ENCODE measurements at places on chromosomes 11 and 22.

DNA sequence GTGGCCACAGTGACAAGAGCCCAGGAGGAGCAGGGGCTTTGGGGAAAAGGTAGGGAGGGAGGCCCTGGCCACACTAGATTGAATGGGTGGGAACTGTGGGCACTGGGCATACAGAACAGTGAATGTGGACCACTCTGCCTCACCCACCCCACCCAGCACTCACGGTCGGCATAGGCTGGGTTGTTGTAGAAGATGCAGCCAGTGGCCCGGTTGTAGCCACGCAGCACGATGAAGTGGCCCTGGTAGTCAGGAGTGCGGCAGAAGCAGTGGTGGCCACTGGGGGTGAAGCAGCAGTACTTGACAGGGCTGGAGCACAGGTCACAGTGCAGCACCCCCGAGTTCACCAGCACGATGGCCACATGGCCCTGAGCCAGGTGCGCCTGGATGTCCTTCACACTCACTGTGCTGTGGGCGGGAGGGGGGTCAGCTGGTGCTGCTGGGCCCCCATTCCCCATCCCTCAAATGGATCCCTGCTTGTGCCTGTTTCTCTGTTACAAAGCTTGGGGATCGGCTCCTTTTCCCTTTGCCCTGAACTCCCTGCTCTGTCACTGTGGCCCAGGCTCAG lies 11.2 kb downstream of the GUCD1 start:
- DNase-seq = no peak

DNA sequence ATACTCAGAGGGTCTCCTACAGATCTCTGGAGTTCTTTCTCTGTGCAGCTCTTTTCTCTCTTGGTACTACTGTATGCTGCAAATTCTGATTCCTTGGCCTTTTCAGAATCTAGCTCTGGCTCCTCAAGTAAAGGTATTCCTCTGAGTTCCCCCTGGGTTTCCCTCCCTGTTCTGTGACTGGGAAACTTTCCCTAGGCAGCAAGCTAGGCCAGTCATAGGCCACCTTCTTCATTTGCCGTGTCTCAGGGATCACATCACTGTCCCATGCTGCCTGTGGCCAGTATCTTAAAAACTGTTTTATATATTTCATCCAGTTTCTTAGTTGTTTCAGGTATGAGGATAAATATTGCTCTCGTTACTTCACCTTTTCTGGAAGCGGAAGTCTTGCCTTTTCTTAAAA lies 71.2 kb downstream of the FAM83F start:
- no peak for DNase-seq

- DNase-seq = peak; percentile 58
Observed at GRCh38 chr22:29380032-29380781, 8.2 kb downstream of the AP1B1 start.

- no peak for DNase-seq
Observed at GRCh38 chr11:119709171-119709570, 19.8 kb downstream of the NECTIN1 start.

GRCh38 chr22:30284172-30284571 lies 5.1 kb downstream of the CASTOR1 start:
- DNase-seq = no peak

- no peak for DNase-seq
Observed at GRCh38 chr11:127224276-127224675, 223.7 kb upstream of the KIRREL3 start.

GRCh38 chr11:3022982-3023381 lies 30.9 kb upstream of the NAP1L4 start:
- DNase-seq = peak; percentile 49

DNA sequence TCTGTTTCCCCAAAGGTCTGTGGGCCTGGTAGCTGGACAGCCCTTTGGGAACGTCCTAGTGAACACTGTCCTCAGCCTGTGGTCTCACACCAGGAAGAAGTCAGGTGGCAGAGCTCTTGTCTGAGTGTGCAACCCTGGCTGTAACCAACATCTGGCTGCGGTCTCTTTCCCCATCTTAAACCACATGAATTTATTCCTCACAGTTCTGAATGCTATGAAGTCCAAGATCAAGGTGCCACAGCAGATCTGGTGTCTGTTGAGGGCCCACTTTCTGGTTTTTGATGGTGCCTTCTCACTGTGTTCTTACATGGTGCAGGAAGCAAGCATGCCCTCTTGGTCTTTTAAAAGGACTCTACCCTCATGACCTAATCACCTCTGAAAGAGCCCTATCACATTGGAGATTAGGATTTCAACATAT lies 2.7 kb downstream of the UPB1 start:
- no peak for DNase-seq

DNA sequence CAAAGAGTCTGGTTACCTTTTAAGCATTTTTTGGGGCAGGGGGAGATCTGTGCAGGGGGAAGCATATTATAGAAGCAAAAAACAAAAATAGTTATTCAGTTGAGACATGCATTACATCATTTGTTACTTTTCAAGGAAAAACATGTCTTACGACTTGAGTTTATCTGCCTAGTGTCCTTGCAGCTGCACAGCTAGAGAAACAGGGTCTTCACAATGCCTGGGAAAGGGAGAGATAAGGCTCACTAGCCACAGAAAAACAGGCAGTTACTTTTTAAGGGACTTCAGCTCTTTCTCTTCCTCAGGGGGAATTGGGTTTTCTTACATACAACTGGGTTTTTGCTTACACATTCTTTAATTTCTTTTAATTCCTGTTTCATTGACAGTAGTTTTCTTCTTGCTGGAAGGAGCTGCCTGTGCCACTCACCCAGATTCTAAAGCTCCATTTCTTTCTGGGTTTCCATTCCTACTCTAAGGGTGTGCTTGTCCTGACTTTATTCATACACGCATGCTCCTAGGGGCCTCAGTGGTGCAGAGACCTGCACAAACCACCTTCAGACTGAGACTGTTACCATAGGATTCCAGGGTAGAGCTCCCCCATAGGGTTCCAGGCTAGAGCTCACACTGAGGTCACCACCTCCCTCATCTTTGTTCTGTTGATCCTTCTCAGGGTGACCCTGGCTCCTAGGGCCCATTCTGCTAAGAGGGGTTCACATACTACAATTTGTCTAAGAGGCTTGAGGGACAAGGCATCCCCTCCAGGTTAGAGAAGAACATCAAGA lies 14.7 kb upstream of the UBQLNL start:
- no peak for DNase-seq

DNA sequence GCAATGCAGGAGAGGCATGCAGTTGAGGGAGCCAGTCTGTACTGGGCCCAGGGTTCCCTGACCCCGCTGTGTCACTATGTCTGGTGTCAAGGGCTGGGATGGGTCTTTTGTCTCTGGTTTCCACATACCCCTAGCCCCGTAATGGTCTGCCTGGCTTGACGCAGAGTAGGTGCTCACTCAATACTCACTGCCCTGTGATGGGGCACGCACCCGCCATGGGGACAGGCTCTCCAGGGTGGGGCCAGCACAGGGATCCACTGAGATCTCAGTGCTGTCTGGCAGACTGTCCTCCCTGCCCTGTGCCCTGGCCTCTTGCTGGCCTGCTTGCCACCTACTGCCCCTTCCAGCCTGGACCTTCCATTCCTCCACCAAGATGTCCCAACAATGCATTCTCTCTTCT lies 101.7 kb upstream of the CD82 start:
- DNase-seq = no peak

DNA sequence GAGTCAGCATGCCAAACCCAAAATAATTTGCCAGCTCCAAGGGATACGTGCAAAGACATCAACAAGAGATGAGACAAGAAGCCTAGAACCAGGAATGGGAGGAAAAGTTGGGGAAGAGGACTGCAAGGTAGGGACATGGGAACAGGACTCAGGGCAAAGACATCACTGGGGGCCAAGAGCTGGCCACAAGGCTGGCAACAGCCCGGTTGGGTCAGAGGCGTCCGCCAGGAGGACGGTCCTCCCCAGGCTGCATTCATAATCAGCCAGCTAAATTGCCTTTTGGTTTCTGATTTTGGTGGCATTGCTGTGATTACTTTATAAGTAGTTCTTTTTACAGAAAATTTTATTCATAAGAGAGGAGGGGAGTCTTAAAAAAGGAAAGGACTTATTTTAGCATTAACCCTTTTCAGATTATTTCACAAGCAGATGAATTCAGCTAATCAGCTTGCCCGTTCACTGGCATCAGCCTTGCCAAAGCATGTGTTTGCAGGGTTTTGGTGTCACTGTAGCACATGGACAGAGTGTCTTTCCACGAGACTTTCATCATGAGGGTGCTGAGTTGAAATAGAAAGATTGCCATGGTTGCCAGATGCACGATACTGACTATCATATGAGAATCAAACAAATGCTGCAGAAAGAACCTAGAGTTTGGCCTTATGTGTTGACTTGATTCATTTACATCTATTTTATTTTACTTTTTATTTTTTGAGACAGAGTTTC lies 23.2 kb upstream of the NAV2 start:
- no peak for DNase-seq

DNA sequence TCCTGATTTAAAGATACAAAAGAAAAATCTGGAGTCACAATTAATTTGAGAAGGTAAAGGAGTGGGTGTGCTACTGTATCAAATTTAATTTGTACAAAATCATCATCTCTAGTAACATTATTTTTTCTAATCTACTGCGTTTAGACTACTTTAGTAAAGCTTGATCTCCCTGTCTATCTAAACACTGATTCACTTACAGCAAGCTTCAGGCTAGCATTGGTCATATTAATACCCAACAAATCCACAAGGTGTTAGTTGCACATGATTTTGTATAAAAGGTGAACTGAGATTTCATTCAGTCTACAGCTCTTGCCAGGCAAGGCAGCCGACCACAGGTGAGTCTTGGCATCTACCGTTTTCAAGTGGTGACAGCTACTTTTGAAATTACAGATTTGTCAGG lies at the start of gene FSHB:
FSHB (plus strand) TSS at position 301 of the 400 bp plus-strand sequence. CDS start 889 bp downstream, outside the sequence.
- DNase-seq = no peak

DNA sequence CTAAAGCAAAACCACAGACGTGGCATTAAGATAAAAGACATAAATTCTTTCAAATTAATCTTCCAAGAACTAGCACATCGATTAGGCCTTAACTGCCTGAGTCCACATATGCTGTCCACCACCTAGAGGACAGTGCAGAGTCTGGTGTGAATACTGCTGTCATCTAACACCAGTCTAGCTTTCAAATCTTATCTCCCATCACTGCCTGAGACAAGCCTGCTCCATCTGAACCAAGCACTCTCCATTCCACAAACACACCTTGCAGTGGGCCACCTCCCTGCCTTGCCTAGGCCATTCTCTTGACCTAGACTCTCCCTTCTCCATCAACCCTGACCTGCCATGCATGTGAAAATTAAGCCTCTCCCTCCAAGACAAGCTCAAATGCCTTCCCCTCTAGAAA lies 129.5 kb upstream of the PITPNB start:
- DNase-seq = no peak

DNA sequence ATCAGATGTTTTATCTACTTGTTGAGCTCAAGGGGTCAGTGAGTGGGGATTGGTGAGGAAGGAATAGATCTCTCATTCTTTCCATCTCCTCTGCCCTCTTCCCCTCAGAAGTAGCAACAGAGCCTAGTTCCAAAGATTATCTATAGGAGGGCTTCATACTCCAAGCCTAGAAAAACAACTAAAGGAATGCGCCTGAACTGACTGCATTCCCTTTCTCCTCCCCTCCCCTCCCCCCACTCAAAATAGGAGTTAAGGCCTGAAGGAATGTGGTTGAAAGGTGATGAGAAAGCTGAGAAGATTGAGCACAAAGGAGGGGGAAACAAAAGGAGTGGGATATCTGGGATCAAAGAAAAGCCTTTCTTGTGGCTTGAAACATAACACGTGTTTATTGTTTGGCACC lies 10.5 kb downstream of the EMSY start:
- DNase-seq = peak; percentile 4

GRCh38 chr11:1930462-1930830 lies 10.9 kb downstream of the TNNT3 start:
- DNase-seq = no peak

- DNase-seq = no peak
Observed at GRCh38 chr11:68096962-68097361, 24.2 kb downstream of the CHKA start.

DNA sequence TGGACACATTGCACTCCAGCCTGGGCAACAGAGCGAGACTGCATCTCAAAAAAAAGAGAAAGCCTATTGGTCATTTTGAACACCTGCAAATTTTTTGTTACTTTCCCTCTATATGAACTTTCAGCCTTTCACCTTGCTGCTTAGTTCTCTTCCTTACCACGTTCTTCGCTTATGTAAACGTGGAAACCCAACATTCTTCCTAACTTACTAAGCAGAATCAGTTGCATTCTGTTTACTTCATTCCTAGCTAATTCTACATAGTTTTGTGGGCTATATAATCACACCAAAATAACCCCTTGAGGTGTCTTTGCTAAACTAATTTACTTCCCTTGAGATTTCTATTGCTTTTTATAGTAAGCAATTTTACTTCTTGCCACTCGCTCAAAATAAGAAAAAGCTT lies 23.2 kb downstream of the MS4A4A start:
- no peak for DNase-seq

- DNase-seq = no peak
Observed at GRCh38 chr11:74846770-74847169, 98.1 kb downstream of the RNF169 start.

GRCh38 chr11:60165538-60165937 lies 17.3 kb downstream of the MS4A6A start:
- no peak for DNase-seq

- DNase-seq = no peak
Observed at GRCh38 chr11:30830681-30831080, 244.5 kb upstream of the MPPED2 start.

DNA sequence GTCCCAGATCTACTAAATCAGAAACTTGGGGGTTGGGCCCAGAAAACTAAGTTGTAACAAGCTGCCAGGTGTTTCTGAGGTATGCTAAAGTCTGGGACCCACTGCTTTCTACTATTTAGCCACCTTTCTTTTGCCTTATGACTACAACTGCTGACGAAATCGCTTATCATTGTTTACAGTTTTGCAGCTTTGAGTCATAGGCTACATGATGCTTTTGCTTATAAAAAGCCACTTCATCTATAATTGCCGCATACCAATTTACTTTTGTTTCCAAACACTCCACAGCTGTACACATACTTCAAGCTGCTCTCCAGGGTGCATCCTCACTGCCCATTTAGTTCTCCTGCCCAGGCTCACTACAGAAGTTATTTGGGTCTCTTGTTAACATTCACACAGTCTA lies 144.7 kb downstream of the ENTHD1 start:
- DNase-seq = peak; percentile 97

- DNase-seq = peak; percentile 16
Observed at GRCh38 chr11:31500560-31500959, 8.9 kb downstream of the IMMP1L start.
